ENCODE measurements at places on chromosomes 1 and 21.

GRCh38 chr1:183368213-183369108, 49.7 kb downstream of the NMNAT2 start:
- DNase-seq: no peak

DNA sequence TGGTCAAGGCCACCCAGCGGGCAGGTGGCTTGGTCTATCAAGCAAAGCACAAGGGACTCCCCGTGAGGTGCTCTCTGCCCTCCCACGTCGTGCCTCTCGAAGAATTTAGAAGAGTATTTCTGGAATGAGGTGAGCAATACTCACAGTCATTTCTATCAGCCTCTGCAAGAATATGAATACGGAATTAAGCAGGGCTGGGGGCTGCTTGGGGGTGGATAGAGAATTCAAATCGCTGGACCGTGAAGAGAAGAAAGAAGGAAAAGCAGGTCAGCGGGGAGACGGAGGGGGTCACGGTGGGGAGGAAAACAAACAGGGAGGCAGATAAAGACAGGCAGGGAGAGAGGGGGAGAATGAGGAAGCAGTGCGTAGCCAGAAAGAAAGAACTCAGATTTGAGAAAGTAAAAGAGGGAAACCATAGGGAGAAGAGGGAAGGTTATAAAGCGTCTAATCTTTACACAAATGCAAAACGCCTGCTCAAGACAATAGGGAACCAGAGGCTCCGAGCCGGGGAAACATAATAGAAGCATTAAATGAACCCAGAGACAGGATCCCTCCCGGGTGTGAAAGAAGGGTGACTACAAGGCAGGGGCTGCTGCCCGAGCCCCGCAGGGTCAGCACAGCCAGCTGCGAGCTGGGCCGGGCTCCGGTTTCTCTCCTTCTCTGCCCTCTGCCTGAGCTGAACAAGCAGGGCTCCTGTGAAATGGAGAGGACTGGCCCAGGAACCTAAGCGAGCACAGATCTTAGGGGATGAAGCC, 2.1 kb upstream of the EDN2 start:
- no peak for DNase-seq

GRCh38 chr1:43402089-43402865, 12.6 kb downstream of the SZT2 start:
- DNase-seq: no peak

DNA sequence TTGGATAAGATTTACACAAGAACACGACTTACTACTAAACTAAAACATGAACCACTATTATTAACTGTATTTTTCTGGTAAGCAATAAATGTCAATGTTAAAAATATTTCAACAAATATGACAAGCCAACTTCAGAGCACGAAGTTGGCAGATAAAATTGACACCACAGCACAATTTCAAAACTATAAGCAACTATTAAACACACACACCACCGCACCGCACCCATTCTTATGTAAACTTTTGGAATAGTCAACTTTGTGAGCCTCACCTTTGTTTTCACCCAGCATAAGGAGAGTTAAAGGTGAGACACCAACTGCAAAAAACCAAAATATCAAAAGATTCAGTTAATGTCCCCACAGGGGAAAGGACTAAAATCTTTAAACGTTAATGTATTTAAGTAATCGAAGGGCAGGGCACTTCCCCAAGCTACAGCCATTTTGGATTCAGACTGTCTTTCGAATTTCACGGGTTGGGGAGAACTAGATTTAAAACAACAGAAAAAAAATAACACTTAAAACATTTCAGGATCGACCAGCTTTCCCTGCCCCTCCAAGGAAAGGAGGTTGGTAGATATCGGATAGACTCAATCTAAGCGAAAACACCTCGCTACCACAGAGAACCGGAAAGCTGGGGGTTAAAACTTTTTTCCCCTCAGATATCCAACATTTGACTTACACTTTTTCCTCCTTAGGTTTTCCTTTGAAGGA, 872 bp downstream of the GPBP1L1 start:
- DNase-seq: no peak

- no peak for DNase-seq
These were observed 92.9 kb upstream of the TTC39A start for GRCh38 chr1:51423073-51423821.

DNA sequence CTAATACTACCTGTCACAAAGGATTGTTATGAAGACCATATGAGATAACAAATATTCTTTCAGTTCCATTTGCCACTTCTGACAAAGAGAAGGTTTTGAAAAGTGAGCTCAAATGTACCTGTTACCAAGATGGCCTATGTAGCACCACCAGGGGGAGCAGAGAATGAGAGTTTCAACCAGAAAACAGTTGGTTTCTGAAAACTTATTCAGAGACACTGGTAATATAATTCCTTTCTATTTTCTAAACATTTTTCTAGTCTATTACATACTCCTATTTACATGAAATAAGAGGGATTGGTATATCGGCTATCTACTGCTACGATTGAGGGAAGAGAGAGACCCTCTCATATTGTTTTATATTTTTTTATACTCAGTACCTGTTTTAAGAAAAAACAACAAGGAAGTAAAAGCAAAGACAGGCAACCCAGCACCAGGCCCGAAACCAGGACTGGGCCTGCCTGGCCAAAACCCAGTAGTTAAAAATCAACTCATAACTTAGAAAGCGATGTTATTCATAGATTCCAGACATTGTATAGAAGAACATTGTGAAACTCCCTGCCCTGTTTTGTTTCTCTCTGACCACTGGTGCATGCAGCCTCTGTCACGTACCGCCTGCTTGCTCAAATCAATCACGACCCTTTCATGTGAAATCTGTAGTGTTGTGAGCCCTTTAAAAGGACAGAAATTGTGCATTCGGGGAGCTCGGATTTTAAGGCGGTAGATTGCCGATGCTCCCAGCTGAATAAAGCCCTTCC, 48.3 kb downstream of the IL23R start:
- DNase-seq: peak; percentile 49

GRCh38 chr1:223177681-223178080, 34.6 kb upstream of the TLR5 start:
- no peak for DNase-seq

GRCh38 chr1:111743679-111744101, 4.5 kb upstream of the INKA2 start:
- no peak for DNase-seq

GRCh38 chr1:2350911-2351655, 40.3 kb downstream of the MORN1 start:
- DNase-seq: no peak
